Head of caudate nucleus (tissue), 42 donors: ENCODE measurements at places on chromosomes 7 and 10.

GRCh38 chr10:71998840-71999194 lies 34.6 kb downstream of the CHST3 start:
- DNase-seq, result no peak

DNA sequence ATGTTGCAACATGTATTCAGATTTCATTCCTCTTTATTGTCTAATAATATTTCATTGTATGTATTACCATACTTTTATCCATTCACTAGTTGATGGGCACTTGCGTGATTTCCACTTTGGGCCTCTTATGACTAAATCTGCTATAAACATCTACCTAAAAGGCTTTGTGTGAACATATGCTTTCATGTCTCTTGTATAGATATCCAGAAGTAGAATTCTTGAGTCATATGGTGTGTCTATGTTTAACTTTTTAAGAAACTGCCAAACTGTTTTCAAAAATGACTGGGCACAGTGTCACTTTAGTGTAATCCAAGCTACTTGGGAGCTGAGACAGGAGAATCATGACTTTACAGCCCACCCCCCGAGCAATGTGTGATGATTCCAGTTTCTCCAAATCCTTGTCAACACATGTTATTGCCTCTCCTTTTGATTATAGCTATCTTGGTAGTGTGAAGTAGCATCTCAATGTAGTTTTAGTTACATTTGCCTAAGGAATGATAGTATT lies 618.9 kb upstream of the C7orf33 start:
- no peak for DNase-seq

GRCh38 chr7:20164425-20165145 lies 52.6 kb downstream of the MACC1 start:
- no peak for DNase-seq

- no peak for DNase-seq
Observed at GRCh38 chr7:47588704-47589225, 6.9 kb upstream of the TNS3 start.

DNA sequence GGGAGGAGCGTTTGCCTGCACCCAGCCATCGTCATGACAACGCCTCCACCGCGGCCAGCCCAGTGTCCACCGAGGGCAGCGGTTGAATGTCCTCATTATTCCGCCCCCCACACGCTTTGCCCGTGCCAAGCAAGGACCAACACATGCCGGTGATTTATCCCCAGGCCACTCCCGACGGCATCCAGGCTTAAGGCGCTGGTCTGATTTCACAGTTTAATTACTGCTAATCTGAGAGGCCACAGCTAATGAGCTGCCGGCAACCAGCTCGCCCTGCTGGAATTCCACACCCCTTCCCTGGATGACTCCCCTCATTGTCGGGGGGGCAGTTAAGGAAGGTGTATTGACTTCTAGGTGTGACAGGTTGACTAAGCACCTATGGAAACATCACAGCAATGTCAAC lies 432.3 kb downstream of the DNAJB6 start:
- no peak for DNase-seq

GRCh38 chr10:119285495-119286267 lies 78.3 kb downstream of the GRK5 start:
- DNase-seq, result no peak

DNA sequence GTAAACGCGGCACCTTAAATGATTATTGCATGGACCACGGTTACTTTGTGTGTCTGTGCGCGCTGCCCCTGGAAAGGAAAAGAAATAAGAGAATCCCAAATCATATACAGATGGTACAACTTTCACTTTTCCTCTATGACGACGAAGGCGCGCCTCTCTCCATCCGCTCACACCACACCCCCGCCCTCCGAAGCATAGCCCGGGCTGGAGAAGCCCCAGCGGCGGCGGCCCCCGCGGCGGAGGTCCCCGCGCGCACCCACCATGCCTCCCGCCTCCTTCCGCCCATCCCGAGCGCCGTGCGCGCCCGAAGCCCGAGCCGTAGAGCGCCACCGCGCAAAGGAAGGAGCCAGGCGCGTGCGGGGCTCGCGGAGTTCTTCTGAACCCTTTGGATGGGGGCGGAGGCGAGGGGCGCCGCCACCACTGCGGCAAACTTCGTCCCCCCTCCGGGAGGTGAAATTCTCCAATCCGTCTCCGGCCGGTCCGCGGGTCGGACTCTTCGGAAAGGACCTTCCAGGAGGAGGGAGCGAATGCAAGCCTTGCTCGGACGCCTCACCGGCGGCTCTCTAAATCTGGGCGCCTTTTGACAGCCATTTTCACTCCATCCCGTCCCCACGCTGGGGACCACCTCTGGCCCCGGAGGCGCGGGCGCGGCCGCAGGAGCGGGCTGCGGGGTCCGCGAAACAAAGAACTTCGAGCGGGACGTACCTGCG lies 588 bp downstream of the GLI3 start:
- peak; percentile 16 for DNase-seq

DNA sequence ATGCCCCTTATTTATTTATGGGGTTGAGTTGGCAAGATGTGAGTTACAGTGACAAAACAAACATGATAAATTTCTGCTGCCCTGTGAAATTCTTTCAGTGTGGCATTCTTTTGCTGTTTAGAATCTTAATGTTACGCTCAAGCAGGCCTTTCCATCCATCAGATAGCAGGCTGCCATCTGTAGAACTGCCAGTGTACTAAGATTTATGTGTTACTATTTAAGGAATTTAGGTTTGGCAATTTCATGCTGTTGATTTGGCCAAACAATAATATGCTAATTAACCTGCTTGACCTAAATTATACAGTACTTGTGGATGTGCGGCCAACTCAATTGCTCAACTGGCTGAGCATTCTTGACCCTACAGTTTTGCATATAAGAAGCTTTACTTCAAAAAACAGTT lies 477.7 kb upstream of the TPK1 start:
- DNase-seq, result no peak

GRCh38 chr7:116578526-116578925 lies 53.7 kb downstream of the CAV1 start:
- no peak for DNase-seq

DNA sequence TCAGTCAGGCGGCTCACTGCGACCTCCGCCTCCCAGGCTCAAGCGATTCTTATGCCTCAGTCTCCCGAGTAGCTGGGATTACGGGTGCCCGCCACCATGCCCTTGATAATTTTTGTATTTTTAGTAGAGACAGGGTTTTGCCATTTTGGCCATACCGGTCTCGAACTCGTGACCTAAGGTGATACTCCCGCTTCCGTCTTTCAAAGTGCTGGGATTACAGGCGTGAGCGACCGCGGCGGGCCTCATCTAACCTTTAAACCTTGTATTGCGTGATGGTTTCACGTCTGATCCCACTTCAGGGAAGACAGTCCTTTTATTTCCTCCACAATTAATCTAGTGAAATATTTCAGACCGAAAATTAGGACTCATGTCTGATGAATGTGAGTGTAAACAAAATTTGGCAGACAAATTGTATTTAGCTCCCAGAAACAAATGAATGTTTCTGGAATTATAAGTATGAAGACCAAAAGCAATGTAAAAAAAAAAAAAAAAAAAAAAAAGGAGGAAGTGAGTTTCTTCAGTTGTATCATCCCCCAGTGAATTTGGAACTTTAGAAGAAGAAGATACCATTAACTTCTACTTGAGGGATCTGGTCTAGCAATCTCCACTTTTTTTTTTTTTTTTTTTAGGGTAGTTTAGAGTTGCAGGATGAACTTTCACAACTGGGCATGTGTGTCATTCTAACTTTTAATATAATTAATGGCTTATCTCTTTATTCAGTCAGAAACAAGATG lies 1.6 kb downstream of the NUP42 start:
- no peak for DNase-seq

DNA sequence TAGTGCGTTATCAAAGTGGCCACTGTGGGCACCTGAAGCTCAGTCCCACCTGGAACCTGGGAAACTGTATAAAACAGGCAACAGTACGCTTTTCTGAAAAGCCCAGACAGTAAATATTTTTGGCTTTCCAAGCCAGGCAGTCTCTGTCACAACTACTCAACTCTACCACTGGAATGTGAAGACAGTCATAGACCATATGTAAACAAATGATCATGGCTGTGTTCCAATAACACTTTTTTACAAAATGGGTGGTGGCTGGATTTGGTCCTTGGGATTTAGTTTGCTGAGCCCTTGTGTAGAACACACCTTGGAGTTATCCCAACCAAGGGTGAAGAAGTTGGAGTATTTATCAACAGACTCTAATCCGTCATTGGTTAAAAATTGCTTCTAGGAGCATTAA lies 259.9 kb downstream of the SKIDA1 start:
- DNase-seq, result no peak

DNA sequence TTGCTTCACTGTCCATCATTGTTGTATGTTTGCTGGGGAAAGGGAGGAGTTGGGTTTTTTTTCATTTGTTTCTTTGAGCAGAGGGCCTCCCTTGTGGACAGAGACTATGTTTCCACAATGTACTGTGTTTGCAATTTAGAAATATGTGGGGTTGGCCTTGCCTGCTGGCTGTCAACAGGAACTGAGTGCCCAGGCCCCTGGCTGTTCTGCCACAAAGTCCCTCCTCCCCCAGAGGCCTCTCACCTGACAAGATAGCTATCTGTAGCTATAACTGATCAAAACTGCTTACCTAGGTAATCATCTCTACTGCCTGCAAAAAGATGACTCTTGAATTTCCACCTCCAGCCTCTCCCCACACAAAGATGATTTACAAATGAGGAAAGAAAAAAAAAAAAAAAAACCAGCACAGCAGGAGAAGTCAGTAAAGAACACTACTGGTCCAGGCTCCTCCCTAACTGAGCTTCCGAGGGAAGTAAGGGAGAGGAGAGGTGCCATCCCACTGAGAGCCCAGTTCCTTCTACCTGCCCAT lies 121.8 kb downstream of the SGMS1 start:
- DNase-seq, result no peak

DNA sequence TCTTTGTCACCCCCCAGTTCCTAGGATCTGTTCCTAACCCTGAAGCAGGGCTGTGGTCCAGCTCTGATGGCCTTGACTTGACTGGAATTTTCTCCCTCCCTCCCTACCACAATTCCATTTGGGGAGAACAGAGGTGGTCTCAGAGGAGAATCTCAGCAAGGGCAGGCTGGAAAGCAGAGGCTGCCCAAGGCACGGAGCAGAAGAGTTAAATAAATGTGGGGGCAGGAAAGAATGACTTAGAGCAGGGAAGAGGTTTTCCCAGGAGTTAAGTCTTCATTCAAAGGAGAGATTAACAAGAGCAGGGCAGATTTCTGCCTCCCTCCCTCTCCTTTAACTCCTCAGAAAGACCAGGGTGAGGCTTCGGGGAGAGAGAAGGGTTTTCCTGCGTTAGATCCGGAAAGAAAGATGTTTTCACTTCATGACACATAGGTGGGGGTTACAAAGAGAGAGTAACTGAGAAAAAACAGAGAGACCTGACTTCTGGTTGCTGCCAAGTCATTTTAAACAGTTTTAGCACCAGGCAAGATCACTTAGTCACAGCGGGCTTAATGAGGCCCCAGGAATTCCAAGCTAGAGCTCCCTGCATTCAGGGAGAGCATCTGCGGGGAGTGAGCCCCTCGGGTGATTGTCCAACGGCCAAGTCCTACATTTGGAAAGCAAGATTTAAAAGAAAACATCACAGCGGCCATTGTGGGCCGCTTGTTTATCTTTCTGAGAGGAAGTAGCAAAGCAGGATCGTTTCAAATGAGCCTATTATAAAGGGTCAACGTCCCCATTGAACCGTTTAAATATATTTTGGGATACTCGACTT lies 78.7 kb downstream of the ARHGAP22 start:
- peak; percentile 32 for DNase-seq

DNA sequence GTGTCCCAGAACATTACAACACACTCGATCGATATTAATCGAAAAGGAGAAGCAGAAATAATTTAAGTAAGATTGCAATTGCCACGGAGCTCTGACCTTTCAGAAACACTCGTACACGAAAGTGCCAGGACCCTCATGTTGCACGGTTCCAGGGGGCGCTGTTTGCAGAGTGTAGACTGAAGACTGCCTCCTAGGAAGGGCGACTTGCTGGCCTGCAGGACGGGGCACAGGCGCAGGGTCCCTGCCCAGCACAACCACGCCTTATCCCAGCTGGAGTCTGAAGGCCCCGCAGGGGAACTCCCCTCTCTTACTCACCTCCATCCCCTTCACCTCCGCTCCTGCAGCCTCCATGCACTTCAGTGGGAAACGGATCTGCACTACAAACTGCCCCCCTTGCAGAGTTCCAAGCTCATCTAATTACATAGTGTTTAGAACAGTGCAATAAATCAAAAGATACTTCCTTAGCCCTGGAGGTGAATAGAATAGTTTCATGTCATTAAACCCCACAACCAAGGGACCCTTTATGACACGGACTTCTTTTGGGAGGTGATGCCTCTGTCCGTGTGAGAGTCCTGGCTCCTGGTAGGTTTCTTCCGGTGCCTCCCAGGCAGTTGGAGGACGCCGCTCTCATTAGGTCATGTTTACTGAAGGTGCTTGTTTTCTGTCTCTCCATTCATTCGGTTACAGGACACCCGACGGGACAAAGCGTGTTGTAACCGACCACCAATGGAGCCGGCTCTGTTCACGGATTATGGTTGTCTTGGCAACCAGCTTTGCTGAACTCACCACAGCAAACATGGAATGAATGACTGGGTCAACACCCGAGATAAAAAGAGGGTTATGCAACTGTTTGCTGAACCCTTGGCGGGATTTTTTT lies 262.2 kb downstream of the BAMBI start:
- DNase-seq, result no peak

DNA sequence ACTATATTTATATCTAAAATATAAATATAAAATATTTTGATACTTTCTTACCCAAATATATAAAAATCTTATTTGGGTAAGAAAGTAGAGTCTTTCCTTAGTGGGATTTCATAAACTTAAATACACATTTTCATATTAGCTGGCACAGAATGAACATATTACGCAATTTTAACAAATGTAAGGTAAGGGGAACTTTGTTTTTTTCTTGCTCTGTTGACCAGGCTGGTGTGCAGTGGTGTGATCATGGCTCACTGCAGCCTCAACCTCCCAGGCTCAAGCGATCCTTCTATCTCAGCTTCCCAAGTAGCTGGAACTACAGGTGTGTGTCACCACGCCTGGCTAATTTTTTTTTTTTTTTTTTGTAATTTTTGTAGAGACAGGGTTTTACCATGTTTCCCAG lies 18.3 kb downstream of the CYP26A1 start:
- no peak for DNase-seq

GRCh38 chr10:47257396-47258120 lies 42.4 kb upstream of the GDF10 start:
- DNase-seq, result no peak

GRCh38 chr7:142174441-142174840 lies 62.9 kb downstream of the MGAM2 start:
- no peak for DNase-seq

GRCh38 chr10:97333351-97333600 lies 1.3 kb downstream of the FRAT2 start:
- no peak for DNase-seq

GRCh38 chr7:29496355-29497020 lies 67.1 kb upstream of the PRR15 start:
- no peak for DNase-seq

- DNase-seq, result no peak
Observed at GRCh38 chr10:770975-771374, 81.5 kb upstream of the DIP2C start.
